ENCODE measurements at places on chromosomes 1 and 21.
A peak's percentile ranks its signal among the peaks of the same experiment; 100 is the strongest.

- no peak for DNase-seq
These were observed 176.8 kb upstream of the SAMSN1 start for GRCh38 chr21:14722841-14723483.

GRCh38 chr1:35506960-35507912, 50.0 kb downstream of the KIAA0319L start:
- no peak for DNase-seq

DNA sequence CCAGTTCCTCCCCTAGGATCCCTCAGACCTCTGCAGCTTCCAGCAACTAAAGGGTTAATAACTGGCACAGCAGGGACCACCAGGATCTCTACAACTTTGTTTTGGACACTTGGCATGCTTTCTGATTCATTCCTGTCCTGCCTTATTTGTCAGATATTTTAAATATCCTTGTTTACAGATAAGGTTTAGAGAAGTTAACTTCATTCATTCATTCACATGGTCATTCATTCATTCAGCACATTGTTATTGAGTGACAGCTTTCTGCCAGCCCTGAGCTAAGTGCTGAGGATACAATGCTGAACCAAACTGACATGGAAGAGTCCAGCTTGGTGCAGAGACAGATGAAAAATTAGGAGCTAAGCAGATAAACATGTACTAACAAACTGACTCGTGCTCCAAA, 8.8 kb upstream of the PHC2 start:
- DNase-seq, result no peak

DNA sequence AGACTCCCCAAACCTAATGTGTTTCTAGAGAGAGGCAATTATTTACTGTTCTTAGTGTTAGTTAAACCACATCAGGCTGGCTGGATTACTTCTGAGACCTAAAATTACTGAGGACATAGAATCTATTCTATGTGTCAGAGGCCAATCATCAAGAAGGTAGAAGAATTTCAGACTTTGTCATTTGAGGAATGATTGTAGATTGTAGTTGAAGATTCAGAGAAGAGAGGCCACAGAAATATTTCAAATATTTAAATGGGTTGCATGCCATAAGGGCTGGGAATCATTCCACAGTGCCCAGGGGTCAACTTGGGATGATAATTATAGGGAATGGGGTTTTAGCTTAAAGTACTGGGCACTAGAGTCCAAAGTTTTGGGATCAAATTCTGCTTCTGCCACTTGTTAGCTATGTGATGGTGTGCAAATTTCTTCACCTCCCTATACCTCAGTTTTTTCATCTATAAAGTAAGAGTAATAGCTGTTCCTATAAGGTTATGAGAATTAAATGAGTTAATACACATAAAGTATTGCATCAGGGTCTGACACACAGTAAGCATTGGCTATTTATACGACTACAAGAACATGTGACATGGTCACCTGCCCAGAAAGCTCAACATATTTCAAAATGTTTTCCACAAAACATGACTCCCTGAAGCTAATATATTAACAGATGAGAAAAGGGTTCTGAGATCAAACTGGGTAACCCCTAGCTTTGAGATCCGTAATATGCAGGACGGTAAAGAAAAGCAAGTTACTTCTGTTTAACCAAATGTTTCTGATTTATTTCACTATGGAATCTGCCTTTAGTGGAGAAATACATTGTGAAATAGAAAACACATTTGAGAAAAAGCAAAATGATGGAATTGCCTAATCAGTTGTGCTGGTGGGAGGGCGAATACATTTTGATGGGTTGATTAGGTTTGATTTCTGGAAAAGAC, 69.7 kb upstream of the SPAG17 start:
- no peak for DNase-seq

- DNase-seq, result no peak
These were observed 17.6 kb upstream of the MCL1 start for GRCh38 chr1:150596976-150597375.

GRCh38 chr1:30952098-30952497, 43.5 kb upstream of the SDC3 start:
- no peak for DNase-seq

DNA sequence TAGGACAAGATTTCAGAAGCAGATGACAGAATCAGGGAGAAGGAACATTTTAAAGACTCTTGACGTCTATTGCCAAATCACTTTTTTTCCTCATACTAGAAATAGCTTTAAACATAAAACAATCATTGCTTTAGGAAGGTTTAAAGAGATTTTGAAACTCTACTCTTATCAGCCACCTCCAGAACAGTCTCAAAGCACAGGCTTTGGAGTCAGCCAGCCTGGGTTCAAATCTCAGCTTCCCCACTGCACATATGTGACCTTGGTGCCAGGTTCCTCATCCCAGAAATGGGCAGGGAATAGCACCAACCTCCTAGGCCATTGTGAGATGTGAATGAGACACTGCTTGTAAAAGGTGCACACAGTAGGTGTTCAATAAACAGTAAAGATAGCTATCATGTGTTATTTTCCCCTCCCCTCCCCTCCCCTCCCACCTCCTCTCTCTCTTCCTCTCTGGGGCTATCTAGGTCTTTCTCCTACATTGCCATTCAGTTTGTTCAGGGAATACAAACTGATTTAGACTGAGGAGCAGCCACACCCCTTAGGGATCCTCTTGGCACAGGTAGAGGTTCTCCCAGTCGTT, 20.6 kb downstream of the SPOCD1 start:
- DNase-seq, result no peak

- DNase-seq, result no peak
These were observed 134.4 kb downstream of the ZNF281 start for GRCh38 chr1:200275415-200275814.

DNA sequence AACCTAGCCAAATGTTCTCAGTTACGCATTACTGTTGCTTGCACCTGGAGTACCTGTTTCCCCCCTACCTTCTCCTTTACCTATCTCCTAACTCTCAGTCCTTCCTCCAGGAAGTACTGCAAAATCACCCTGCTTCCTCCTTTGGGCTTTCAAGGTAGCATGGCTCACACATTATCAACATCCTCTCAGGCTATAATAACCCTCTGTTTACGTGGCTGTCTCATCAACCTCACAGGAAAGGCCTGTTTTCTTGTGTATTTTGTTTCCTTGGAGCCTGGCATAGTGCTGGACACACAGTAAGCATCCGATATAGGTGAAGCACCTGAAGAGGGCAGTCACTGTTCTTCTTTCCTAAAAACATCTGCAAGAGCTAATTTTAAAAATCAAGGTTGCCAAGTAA, 32.7 kb upstream of the ANGPTL7 start:
- DNase-seq, result no peak

GRCh38 chr1:245805532-245805931, 650.7 kb downstream of the KIF26B start:
- DNase-seq, result no peak

GRCh38 chr1:61254634-61255357, 172.4 kb downstream of the NFIA start:
- no peak for DNase-seq

DNA sequence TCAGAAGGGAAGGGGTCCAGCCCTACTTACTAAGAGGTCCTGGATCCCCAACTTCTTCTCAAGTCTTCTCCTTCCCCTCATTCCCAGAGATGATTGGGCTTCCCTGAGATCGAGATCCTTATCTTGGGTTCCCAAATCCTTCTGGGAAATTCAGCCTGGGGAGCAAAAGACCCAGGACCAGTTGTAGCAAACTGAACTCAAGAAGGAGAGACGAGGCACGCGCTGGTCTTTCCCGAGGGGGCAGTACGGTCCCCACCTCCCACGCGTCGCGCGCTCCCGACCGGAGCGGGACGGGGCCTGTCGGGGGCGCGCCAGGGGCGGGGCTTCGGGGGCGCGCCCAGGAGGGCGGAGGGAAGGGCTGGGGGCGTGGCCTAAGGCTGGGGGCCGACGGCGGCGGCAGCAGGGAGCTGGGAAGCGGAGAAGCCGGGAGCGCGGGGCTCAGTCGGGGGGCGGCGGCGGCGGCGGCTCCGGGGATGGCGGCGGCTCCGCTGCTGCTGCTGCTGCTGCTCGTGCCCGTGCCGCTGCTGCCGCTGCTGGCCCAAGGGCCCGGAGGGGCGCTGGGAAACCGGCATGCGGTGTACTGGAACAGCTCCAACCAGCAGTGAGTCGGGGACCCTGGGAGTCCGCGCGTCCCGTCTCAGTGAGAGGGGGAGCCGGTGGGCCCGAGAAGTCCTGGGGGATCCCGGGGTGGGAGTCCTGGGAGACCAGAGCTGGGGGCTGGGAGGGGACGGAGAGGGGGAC, at the start of gene EFNA3:
TSS of gene EFNA3 (plus strand) at position 369 of the 741 bp plus-strand sequence. CDS start at position 474, 105 bp downstream.
- DNase-seq, result peak; percentile 87

- DNase-seq, result no peak
These were observed 70.0 kb upstream of the TMEM51 start for GRCh38 chr1:15083578-15083977.

DNA sequence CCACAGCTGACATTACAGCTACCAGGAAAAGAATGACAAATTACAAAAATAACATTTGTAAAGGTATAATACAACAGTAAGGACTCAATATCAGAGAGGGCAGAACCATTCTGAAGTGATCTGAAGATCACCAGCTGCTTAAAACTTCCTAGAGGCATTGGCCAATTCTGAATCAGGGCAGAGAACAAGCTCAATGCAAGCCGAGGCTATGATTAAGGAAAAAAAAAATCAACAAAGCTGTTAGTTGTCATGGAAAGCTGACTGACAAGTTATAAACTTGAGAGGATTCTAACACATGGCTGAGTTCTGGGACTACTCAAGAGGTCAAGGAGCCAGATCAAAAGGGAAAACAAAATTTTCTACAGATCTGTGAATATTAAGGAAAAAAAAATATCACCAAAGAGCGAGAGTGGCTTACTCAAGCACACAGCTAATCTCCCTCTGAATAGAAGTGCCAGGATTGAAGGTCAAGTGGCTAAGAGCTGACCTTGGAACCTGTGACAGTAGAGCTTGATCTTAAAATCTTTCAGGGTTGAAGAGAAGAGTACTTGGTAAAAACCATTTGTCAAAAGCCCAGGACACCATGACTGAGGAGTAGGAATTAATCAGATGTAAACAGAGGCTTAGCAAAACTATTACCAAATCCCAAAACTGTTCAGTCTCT, 383.4 kb downstream of the USP25 start:
- DNase-seq, result no peak

DNA sequence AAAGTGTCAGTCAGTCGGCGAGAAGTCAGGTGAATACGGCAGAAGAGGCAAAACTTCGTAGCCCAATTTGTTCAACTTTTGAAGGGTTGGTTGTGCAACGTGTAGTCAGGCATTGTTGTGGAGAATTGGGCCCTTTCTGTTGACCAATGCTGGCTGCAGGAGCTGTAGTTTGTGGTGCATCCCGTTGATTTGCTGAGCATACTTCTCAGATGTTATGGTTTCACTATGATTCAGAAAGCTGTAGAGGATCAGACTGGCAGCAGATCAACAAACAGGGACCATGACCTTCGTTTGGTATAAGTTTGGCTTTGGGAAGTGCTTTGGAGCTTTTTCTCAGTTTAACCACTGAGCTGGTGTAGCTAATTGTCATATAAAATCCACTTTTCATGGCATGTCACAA, 190.2 kb upstream of the ADAMTS5 start:
- no peak for DNase-seq
